Psoas muscle (tissue), 8 donors: ENCODE measurements at places on chromosomes 4 and X.

DNA sequence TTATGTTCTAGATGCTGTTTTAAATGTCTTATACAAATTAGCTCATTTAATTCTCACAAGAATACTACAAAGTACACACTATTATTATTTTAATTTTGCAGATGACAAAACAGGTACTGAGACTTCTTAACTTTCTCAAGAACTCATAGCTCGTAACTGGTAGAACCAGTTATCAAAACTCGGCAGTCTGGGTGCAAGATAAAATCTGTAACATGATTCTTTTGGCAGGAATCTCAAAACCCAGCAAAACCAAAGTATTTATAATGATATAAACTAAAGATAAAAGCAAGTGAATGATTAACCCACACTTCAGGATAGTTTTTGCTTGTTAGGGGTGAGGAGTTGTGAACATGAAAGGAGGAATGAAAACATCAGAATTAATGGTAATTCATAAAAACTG is 27.6 kb downstream of the CLNK start:
- no peak for DNase-seq

GRCh38 chrX:14235004-14235403 is 205.3 kb upstream of the GEMIN8 start:
- DNase-seq = no peak

GRCh38 chrX:2385224-2385623 is 115.6 kb downstream of the DHRSX start:
- DNase-seq = no peak

- DNase-seq = no peak
Measured at GRCh38 chr4:751676-752075, 46.0 kb downstream of the PCGF3 start.

- no peak for DNase-seq
Measured at GRCh38 chr4:732911-733630, 27.4 kb downstream of the PCGF3 start.

DNA sequence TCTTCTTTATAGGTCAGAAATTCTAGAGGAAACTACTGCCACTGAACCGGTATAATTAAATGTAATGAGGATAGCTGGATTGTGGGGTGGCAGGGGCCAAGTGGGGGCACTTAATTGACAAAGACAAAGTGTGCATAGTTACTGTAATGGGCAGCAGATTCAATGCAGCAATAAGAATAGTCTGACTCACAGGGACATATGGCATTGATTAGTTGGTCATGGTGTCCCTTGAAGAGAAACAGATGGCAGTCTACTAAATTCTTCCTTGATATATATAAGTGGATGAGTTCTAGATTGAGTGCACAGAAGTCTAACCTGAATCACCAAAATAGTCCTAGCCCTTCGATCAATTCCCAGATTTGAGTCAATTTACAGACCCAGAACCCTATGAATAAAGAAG is 31.6 kb downstream of the ETDC start:
- no peak for DNase-seq

- DNase-seq = no peak
Measured at GRCh38 chrX:13265549-13266132, 54.2 kb downstream of the ATXN3L start.

GRCh38 chrX:48558271-48558670 is 16.0 kb upstream of the RBM3 start:
- no peak for DNase-seq

DNA sequence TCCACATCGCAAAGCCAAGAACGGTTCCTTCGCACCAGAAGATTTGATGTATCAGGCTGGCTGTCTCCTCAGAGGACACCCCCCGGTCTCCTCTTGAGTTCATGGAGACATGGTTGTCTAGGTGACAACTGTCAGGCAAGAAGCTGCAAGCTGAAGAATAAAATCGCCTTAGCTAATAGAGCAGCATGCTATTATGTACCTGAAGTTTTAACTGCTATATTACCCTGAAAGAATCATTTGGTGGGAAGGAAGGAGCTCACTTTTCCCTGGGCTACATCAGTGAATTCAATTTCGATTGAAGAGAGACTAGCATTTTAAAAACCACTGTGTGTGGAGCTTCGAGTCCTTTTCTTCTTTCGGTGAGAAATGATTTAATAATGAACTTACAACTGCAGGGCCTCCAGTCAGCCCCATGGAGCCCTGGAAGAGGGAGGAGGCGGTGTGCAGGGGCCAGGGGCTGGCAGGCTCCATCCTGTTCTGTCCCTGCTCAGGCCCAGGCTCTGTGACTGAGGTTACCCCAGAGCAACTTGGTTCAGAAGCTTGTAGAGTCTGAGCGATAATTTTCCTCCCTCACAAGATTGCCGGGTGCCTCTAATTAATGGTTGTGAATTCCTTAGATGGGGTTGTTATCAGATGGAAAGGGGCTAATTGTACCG is 191.3 kb downstream of the MID1IP1 start:
- no peak for DNase-seq

DNA sequence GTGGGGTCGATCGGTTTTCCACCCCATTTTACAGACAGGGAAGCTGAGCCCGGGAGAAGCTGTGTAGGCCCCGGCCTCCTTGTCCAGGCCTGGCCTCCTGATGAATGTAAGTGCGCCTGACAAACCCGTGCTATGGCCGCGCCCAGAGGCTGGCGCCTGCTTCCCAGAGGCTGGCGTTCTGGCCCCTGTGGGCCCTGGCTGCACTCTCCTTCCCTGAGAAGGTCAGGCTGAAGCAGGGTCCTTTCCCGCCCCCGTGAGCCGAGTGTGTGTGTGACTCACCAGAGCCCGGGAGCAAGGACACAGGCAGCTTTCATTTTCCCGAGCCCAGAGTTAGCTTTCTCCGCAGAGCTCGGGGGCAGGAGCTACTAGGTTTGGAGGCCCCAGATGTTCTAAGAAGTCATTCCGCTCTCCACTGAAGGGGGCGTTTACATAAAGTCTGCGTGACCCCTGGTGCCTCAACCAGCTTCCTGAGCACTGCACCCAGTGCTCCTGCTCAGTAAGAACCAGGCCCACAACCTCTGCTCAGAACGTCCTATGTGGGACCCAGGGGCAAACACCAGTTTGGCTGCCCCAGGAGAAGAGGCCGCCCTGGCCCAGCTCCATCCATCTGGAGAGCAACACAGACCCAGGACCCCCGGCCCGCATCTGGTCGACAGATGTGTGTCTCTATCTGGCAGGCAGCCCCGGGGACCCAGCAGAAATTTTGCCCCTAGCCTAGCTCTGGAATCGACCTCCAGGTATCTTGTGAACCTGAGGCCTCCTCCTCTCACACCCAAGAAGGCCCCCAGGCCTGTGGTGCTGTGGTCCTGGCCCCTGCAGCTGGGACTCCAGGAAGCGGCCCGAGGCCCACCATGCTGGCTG is 13.6 kb downstream of the UVSSA start:
- DNase-seq = no peak

- DNase-seq = no peak
Measured at GRCh38 chr4:156291317-156291716, 337.7 kb upstream of the CTSO start.

GRCh38 chrX:53260836-53261235 is 20.5 kb downstream of the IQSEC2 start:
- no peak for DNase-seq

DNA sequence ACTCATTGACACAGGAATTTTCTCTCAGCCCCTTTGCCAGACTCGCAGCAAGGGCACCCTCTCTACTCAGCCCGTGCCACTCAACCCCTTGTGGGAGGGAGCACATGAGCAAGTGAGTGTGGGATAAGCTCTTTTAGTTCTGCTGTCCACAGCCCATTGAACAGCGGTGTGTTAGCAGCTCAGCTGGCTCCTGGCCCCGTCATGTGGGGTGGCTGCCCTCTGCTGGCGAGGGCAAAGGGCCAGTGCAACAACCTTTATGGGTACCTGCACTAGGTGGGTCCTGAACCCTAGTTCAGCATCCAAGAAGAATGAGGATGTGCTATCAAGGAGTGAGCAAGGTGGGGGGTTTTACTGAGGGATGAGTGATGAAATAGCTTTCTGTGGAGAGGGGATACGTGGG is 85.0 kb upstream of the ZNF81 start:
- DNase-seq = no peak

DNA sequence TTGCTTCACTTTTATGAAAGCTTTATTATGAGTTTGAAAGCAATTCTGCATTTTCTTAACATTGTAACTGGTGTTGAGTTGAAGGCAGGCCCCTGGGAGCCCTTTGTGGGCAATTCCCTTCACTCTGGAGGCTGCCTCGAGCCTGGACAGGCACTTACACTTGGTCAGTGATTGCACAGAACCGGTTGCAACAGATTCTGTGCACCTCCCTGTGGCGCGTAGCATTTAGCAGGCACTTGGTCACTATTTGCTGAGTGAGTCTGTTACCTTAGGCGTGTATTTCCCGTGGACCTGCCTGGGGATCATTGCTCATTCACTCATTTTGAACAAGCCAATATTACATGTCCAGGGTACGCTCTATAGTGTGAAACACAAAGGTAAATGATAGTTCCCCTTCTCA is 80.4 kb downstream of the PTTG2 start:
- DNase-seq = no peak

GRCh38 chr4:174764105-174764729 is 64.8 kb downstream of the GLRA3 start:
- no peak for DNase-seq

DNA sequence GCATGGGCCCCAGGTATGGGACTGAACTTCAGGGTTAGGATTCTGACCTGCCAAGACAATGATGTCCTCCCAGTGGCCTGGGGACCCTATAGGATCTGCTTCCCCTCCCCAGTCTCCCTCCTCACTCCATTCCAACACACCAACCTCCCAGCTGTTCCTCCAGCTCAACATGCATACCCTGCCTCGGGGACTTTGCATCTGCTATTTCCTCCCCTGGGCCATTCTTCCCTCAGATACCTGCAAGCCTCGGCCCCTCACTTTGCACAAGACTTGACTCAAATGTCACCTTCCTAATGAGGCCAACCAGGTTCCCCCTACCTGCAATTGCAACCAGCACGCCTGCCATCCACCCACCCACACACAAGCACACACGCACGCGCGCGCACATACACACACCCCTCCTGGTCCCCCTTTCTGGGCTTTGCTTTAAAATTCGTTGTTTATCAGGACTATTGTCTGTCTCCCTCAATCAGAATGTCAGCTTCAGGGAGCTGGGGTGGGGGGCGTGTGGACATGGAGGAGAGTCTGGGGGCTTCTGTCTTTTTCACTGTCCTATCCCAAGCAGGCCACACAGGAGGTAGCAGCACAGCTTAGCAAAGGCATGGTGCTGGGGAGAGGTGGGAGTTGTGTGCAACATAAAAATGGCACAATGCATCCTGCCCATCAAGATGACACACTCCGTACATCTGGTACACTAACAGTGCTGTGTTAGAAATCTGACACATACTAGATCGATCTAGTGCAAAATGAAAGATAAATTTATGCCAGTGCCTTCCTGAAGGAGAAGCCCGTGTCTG is 20.6 kb upstream of the PPP2R2C start:
- DNase-seq = no peak

- no peak for DNase-seq
Measured at GRCh38 chr4:130419211-130419975, 1323.4 kb downstream of the C4orf33 start.

DNA sequence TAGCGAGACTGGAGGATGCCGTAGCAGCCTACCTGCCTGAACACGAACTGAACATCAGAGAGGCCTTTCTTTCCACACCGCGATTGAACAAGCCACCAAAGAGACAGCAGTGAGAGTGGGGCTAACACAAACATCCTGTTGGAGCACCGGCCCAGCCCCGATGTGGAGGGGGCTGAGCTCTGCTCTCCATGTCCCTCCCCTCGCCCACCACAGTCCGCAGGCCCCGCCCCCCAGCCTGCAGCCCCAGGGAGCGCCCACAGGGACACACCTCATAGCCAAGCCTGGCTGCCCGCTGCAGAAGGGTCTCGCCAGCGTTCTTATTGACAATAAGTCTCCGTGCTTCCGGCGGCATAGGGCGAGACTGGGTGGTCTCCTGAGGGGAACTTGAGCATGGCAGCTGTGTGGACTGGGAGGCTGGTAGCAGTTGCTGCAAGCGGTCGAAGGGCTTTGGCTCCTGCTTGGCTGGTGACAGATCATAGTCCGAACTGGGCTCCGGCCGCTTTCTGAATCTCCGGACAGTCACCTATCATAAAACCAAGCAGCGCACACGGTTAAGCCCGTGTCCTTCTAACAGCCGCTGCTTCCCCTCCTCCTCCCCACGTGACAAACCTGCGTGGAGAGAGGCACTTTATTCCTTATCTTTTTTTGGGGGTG is 35.8 kb downstream of the BCOR start:
- no peak for DNase-seq

DNA sequence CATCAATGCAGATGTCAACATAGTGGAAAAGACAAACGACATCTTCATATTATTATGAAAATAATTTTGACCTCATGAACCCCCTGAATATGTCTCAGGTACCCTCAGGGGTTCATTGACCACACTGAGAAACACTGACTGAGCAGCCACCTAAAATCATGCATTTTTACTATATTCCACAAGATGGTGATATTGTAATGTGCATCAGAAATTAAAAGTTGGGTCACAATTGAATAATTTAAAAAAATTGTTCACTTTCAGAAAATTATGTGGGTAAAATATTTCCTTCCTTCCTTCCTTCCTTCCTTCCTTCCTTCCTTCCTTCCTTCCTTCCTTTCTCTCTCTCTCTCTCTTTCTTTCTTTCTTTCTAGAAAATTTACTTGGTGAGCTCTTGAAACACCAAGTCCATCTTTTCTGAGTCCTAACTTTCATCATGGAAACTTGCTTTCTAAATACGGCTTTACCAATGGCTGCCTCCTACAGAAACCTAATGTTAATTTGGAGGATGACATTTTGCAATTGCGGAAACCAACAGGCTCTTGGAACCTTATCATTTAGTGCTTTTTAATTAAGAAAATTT is 103.6 kb downstream of the RTL3 start:
- no peak for DNase-seq
